Activated CD4-positive, CD25-positive, alpha-beta regulatory T cell treated with anti-CD3 and anti-CD28 coated beads, Interleukin-2, amount 50 U/mL, for 24 hours (primary cell): ENCODE measurements at places on chromosomes 6 and 20.
A peak's percentile ranks its signal among the peaks of the same experiment; 100 is the strongest.

DNA sequence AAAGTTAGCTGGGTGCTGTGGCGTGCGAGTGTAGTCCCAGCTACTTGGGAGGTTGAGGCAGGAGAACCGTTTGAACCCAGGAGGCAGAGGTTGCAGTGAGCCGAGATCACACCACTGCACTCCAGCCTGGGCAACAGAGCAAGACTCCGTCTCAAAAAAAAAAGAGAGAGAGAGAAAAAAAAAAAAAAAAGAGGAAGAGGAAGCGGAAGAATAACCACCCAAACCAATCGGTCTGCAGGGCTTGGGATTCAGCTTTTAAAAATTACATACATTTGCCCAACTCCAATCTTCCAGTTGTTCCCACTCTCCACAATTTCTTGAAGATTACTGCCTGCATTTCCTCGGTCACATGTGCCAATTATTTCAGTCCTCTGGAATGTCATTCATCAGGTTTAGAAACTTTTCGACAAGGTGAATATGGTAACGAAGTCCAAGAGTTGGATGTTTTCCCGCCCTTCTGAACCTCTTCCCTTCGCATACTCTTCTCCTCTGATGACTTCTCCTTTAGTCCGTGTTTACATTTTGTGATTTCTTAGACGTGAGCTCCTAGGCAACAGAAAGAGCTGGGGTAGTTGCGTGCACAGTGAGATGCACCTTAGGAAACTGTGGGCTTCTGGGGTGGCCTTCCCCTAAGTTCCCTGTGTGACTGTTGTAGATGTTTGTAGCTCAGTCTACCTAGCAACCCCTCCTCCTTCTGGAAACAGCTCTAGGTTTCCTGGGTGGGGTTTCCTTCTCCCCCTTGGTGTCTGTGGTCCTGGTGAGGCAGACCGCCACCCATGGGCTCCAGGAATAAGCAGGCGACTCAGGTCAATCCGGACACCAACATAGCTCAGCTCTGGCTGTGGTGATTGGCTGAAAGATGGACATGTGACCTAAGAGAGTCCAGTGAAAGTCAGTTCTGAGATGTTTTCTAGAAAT lies 63.0 kb upstream of the NCOA3 start:
- ATAC-seq, result no peak

DNA sequence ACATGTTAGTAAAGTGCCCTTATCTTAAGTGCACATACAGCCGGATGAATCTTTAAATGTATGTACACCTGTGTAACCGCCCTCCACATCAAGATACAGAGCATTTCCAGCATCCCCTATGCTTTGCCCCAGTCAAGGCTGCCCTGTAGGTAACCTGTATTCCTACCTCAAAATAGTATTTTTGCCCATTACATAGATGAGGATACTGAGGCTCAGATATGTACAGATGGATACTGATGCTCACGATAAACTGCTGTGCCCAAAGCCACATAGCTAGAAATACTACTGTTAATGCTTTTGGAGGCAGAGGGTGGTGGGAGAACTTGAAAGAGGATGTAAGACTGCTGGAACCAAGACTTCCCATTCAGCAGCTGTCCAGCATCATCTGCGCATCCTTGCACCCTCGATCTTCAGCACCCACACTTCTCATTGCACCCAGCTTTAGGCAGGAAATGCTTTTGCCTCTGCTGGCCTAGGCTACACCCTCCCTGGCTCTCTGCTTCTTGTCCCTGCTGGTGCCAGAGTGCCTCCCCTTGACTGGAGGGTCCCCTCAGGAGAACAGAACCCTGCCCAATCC lies 27.0 kb upstream of the ZFAND3 start:
- ATAC-seq, result no peak

DNA sequence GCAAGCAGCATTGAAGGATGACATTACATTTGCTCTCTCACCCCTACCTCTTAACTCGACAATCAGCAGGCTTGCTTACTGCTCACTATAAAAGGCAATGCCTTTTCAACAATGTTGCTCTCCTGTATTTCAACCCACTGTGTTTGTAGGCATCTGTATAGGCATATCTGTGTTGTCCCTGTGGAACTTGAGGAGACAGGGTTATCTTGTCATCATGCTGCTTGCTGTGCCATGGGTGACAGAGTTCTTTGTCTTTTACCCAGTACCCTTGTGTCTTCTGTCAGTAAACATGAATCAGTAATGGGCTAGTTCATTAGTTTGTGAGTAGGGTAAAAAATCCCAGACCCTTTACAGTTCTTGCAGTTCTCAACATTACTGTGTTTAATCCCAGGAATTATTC lies 25.2 kb downstream of the PHF3 start:
- no peak for ATAC-seq

GRCh38 chr6:5994234-5994998 lies 12.3 kb downstream of the NRN1 start:
- no peak for ATAC-seq

- no peak for ATAC-seq
These were observed 2.7 kb downstream of the ITCH start for GRCh38 chr20:34365765-34366213.

DNA sequence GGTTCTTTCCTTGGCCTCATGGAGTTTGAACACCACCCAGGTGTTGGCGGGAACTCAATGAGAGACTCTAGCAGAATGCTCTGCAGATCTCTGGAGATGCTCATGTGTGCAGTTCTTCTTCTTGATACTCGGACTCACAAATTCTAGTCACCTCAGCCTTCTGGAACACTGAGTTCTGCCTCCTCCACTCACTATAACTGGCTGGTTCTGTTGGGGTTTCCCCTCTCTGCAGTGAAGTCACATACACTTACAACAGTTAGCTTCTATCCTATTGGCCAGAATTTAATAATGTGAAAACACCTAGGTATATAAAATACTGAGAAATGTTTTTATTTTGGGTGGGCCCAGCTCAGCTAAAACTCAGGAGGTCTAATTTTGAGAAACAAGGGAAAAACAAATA lies 109.6 kb upstream of the HIVEP1 start:
- peak; percentile 30 for ATAC-seq

- ATAC-seq, result no peak
These were observed 71.1 kb downstream of the ROS1 start for GRCh38 chr6:117354671-117355070.

- no peak for ATAC-seq
These were observed 772 bp downstream of the SESN1 start for GRCh38 chr6:109093732-109094415.

GRCh38 chr6:158259845-158260244 lies 52.4 kb upstream of the TULP4 start:
- ATAC-seq, result no peak

DNA sequence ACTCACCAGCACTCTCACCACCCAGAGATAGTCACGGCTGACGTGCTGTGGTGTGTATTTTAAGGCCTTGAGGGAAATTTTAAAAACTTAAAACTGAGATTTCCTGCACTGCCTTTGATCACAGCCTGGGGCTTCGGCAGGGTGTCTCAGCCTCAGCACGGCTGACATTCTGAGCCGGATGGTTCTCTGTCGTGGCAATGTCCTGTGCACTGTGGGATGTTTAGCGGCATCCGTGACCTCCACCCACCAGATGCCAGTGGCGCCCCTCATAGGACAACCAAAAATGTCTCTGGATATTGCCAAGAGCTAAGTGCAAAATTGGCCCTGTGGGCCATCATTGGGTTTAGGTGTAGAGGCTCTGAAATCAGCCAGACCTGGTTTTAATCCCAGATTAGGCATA lies 142.2 kb upstream of the KCNG1 start:
- ATAC-seq, result no peak

DNA sequence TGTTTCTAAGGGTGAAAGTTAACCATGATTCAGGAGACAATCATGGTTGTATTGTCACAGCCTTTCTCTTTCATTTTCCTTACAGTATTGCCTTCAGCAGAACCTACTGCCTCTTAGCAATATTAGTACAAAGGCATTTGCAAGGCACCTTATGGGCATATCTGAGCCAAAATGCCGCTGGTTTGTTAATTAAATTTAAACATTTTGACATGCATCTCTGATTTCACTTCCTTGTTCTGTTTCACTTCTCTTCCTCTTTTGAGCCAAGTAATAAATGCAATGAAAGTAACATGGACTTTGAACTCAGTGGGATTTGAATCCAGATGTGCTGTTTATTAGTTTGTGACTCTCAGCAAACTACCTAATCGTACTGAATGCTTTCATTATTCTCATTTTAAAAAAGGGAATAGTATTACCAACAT lies 467.4 kb upstream of the CITED2 start:
- ATAC-seq, result peak; percentile 20

- no peak for ATAC-seq
These were observed 74.2 kb downstream of the SLC22A23 start for GRCh38 chr6:3382326-3383279.

GRCh38 chr6:55994531-55994930 lies 119.1 kb upstream of the BMP5 start:
- no peak for ATAC-seq

GRCh38 chr20:22999756-23000155 lies 35.4 kb upstream of the SSTR4 start:
- ATAC-seq, result no peak

DNA sequence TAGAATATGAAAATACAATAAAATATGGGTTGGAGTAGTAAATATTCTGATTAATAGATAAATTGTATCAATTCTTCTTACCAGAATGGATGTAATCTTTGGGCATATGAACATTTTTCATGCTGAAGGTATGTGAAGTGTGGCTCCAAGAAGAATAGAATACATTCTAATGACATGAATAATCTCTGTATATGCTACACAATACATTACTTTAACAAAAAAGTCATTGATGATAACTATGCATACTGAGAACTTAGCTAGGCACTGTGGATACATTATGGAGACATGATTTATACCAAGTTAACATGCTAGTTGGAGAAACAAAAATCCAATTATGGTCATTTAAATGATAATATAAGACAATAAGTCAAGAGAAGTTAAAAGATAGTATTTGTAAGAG lies 62.7 kb upstream of the HDAC2 start:
- no peak for ATAC-seq

DNA sequence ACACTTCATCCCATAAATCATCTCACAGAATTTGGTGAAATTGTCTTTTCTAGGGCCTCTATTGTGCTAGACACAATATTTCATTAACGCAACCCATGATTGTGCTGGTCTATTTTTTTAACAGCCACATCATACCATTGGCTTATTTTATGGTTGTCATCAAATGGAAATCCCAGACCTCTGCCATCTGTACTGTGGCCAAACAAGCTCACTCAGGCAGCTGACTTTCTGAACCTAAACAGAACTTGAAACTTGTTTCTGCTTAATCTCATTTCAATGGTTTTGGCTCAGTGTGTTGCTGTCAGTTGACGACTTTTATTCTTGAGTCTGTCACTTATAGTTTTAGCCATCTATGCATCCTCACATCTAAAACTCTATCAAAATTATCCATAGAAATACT lies 111.8 kb downstream of the HAO1 start:
- no peak for ATAC-seq

- no peak for ATAC-seq
These were observed 359.9 kb upstream of the EPHA7 start for GRCh38 chr6:93779086-93779841.

GRCh38 chr20:37379967-37380828 lies 34.3 kb downstream of the SRC start:
- ATAC-seq, result no peak

DNA sequence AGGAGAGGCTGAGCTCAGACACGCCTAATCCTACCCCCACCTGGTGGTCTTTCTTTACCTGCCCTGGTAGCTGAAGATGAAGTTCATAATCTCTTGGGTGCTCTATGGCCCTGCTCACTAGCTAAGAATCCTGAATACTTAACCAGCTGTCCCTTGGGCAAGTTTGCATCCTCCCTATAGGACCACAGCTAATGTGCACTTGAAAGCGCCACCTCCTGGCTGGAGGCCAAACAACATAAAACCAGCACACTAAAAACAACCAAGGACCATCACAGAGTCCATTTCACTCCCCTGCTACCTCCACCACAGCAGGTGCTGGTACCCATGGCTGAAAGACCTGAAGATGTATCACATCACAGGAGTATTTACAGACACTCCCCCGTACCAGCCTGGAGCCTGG lies 155.5 kb upstream of the SLC24A3 start:
- no peak for ATAC-seq

DNA sequence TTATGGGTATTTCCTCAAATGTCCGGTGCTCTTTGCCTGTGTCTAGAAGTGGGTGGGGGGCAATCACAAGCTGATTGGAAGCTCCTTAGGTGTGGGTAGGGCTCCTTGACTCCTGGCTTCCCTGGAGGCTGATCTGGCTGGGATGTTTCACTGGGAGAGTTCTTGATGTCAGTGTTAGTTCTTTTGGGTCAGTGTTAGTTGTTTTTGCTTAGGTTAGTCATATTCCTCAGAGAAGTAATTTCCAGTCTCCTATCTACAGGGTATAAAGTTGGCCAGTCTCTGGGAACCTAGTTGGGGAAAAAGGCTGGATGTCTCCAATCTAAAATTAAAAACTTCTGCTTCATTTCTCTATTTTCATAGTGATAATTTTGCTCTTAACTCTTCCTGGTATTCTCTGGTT lies 23.6 kb downstream of the CDC5L start:
- ATAC-seq, result no peak

DNA sequence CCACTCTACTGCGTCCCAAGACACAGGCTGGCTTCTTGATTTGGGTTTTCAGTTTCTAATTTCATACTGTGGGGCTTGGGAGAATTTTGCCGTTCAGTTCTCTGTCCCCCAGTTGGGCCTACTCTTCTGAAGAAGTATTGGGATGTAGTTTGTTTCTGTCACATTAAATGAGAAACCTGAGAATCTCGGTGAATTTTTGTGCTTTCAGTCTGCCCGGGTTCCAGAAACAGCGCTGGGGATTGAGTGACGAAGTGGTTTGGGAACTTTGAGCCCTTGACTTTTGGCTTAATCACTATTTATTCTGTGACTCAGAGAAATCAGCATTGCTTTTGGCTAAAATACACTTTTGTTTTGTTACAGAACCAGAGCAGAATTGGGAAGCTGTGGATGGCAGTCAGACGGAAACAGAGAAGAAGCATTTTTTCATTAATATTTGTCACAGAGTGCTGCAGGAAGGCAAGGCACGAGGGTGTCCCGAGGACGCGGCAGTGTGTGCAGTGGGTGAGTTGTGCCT lies 74.0 kb downstream of the IGF2R start:
- ATAC-seq, result no peak
